ENCODE measurements at places on chromosomes 1 and 21.

- DNase-seq, result no peak
Observed at GRCh38 chr1:5933676-5934057, 58.6 kb downstream of the NPHP4 start.

DNA sequence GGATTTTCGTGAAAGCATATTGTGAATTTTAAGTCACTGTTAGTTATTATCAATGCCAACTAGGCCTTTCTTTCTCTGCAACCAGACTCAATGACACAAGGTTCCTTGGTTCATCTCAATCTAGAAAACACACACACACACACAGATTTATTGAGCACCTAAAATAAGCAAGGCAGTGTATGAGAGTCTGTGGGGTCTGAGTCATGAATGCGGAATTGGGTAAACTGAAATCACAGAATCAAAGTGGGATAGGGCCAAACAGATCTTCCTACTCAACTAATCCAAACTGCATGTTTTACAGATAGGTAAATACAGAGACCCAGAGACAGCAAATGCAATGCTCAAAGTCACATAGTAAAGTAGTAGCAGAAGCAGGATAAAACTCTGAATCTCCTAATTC, 48.5 kb upstream of the NRDC start:
- DNase-seq, result no peak

DNA sequence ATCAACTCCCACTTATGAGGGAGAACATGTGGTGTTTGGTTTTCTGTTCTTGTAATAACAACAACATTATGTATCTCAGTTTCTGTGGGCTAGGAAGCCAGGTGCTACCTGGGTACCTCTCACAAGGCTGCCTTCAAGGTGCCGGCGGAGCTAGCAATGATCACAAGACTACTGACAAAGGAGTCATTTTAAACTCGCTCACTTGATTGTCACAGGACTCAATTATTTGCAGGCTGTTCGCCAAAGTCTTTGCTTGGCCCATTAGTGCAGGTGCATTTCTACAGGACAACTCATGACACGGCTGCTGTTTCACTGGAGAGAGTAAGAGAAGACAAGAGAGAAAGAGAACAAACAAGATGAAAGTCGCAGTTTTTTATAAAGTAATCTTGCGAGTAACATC, 1237.4 kb upstream of the TMPRSS15 start:
- DNase-seq, result no peak

GRCh38 chr1:54742282-54742681, 22.0 kb downstream of the PARS2 start:
- DNase-seq, result no peak

DNA sequence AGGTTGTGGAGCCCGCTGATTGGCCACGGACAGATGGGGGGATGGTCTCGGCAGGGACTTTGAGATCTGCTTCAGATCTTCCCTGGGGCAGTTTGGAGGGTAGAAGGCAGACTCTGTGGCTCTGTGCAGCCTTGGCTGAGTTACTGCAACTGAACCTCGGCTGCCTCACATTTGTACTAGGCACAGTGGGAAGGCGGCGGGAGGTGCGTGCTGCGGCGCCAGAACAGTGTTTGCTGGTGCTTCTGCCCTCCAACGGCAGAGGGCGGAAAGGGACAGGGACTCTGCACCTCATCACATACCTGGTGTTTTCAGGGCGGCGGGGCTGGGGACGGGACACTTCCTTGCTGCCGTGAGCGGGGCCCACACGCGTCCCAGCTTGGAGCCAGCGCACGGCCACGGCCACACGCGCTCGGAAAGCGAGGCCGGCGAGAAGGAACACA, 26.2 kb downstream of the SLC66A1 start:
- DNase-seq, result no peak

GRCh38 chr1:212920246-212920645, 30.1 kb upstream of the VASH2 start:
- no peak for DNase-seq

- no peak for DNase-seq
Observed at GRCh38 chr1:156421062-156421938, 52.3 kb downstream of the RHBG start.

DNA sequence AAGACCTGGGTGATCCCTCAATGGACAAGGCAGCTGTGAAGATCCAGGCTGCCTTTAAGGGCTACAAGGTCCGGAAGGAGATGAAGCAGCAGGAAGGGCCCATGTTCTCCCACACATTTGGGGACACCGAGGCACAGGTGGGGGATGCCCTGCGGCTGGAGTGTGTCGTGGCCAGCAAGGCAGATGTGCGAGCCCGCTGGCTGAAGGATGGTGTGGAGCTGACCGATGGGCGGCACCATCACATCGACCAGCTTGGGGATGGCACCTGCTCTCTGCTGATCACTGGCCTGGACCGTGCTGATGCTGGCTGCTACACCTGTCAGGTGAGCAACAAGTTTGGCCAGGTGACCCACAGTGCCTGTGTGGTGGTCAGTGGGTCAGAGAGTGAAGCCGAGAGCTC, 85.2 kb downstream of the TRIM11 start:
- no peak for DNase-seq

DNA sequence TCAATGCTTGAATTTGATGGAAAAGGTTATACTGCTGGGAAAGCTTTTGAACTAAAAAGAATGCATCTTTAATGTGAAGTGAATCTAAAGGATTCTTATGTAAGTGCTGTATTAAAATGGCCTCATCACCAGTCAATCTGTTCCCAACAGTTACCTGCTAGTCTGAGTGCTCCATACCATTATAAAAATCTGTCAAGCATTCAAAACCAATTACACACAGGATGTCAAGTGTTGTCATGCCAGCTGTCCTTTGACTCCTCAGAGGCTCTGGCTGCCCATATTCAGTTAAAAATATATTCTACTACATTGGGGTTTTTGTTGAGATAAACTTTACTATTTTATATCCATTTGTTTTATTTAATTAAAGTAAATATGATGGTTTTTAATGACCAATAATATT, 1587.7 kb downstream of the AMY1C start:
- DNase-seq, result no peak

- no peak for DNase-seq
Observed at GRCh38 chr1:151985270-151985669, 8.4 kb downstream of the S100A10 start.

DNA sequence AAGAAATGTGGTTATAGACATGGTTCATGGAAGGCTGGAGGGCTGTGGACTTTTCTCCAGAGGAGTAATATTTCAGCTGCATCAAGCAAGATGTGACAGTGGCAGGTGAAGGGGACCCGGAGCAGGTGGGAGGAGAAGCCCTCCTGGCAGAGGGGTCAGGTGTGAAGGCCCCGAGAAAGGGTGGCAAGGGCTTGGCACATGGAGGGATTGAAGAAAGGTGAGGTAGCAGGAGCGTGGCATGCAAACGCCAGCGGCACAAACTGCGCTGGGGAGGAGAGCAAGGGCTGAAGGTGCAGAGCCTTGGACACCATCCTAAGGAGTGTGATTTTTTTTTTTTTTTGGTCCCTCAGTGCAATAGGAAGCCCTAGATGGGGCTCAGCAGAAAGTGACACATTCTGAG, 244.6 kb downstream of the TOMM20 start:
- no peak for DNase-seq

All from vagina (tissue), 2 donors.